NCI-H69 (cell line): ENCODE measurements at places on chromosomes 5 and 9.

DNA sequence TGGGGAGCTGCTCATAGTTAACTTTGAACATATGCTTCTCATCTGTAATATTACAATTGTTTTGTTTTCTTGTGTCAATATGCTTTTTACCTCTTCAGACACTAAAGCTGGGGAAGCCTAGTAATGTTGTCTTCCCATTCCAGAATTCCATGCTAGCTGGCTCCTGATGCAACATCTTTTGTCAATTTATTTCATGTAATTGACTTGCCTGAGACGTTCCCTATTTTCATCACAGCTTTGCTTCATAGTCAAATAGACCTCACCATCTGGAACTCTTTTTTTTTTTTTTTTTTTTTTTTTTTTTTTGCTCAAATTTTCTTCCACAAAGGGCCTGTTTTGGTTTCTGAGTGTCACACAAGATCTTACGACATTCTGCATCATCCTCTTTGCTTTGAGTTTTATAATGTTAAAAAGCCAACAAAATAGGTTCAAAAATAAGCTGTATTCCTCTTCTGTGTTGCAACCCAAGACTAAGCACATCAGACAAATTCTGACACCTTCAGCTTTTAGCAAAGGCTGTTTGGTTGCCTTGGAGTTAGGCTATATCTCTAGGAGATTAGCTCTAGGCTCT, 235.2 kb downstream of the NR3C1 start:
- DNase-seq: peak; percentile 29

GRCh38 chr5:67052034-67052433, 144.6 kb downstream of the CD180 start:
- DNase-seq: no peak

GRCh38 chr5:80376557-80376956, 31.3 kb upstream of the ZFYVE16 start:
- no peak for DNase-seq

DNA sequence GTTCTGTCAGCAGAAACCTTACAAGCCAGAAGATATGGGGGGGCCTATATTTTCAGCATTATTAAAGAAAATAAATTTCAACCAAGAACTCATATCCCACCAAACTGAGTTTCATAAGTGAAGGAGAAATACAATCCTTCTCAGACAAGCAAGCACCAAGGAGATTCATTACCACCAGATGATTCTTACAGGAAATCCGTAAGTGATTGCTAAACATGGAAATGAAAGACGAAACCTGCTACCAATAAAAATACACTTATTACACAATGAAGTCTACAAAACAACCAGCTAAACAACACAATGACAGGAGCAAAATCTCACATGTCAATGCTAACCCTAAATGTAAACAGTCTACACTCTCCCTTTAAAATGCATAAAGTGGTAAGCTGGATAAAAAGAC, 17.8 kb upstream of the C9orf72 start:
- DNase-seq: no peak

DNA sequence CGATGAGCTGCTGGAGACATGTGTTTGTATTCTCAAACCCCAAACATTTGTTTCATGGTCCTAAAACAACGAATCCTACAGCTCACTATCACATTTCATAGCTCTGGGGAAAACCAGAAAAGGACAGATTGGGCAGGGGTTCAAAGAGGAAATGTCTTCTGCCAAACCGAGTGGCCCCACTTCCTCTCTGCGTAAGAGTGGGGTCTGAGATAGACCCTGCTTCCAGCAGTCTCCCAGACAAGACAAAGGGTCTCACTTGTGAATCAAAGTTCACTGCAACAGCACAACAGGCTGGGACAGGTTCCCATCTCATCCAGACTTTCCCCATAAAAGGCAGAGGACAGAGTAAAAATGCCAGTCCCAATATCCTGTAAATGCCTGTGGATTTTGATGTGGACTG, 276.2 kb upstream of the SLC24A2 start:
- peak; percentile 56 for DNase-seq

- no peak for DNase-seq
Observed at GRCh38 chr9:124315882-124316281, 58.1 kb downstream of the NEK6 start.

DNA sequence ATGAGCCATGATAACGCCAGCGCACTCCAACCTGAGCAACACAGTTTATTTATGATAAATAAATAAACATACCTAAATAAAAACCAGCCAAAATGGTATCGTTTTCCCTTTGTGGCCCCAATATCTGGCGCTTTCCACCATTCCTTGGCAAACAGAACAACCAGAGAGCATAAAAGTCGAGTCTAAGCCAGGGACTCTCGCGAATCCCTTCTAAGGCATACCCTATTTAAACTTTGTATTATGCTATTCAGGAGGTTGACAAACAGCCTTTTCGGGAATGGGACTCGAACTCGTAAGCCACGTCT, 386 bp upstream of the MATR3 start:
- no peak for DNase-seq

DNA sequence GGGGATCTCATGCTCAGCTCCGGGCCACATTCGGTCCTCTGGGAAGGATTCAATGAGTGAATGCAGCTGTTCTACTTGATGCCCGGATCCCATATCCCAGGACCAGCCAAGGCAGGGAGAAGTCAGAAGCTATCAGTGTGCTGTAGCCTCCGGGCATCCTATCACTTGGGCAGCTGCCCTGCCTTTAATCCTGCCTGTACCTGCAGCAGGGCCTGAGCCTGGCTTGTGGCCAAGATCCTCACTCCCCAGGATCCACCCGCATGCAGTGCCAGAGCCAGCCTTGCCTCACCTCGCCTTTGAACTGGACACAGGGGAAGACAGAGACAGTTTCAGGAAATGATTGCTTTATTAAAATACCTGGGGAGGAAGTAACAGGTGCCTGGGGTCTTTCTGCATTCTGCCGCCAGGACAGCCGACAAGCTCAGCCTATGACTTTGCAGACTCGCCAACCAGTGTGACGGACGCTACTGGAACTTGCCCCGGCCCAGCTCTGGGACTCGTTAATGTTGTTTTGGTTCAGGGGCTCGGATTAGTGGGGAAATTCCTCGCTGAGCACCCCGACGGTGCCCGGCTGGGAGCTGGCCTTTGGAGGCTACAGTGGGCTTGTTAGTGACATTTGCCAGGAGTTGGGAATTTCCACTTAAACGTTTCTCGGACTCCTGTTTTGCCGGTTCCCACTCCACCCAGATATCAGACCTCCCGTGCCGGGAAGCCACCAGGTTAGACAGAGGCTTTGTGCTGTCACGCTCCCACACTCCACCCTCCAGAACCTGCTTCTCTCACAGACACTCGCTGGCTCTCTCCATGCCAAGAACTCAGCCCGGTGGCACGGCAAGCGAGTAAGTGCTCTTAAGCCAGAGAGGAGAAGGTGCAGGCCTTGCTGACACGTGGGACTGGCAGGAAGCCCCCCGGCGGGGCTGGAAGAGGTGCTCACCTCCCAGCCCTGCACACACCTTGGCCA, 721 bp downstream of the PTGES start:
- peak; percentile 92 for DNase-seq

- no peak for DNase-seq
Observed at GRCh38 chr9:78463750-78464149, 166.8 kb downstream of the PSAT1 start.

- DNase-seq: peak; percentile 93
Observed at GRCh38 chr5:22649074-22649473, 204.1 kb downstream of the CDH12 start.
